ENCODE measurements at places on chromosomes 5 and 9. TPM values are rescaled to one million over a fixed set of nuclear protein-coding genes. Genes with fewer than 3 reads are reported as not detected.

GRCh38 chr5:43485406-43485805, 1.7 kb upstream of the TMEM267 start:
- peaks cover 20% of the 10 kb centered on the region for H3K4me1 ChIP-seq
- peak overlapping the region; percentile 92 for H3K27ac ChIP-seq
- no peaks in the 10 kb centered on the region for H3K36me3 ChIP-seq
- peak; percentile 27 for DNase-seq
- no peak overlapping the region for H3K4me3 ChIP-seq

DNA sequence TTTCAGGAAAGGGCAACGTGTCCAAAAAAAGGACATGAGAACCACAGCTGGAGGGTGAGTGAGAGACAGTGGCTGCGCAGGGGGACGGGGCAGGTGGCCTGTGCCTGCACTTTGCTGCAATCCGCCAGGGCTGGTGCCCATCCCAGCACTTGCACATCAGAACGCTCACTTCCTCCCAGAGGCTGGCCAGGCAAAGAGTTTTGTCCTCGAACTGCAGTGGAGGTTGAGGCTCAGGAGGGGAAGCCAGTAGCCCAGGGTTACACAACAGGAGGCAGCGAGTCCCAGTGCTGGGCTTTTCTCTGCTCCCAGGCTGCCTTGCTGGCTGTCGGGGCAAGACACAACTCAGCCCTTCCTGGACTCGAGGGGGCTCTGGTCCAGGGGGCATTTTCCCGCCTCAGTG, 33.1 kb downstream of the CRB2 start:
- H3K27me3 ChIP-seq, result no peaks in the 10 kb centered on the region
- H3K4me1 ChIP-seq, result no peaks in the 10 kb centered on the region
- no peaks in the 10 kb centered on the region for H3K36me3 ChIP-seq
- DNase-seq, result no peak

DNA sequence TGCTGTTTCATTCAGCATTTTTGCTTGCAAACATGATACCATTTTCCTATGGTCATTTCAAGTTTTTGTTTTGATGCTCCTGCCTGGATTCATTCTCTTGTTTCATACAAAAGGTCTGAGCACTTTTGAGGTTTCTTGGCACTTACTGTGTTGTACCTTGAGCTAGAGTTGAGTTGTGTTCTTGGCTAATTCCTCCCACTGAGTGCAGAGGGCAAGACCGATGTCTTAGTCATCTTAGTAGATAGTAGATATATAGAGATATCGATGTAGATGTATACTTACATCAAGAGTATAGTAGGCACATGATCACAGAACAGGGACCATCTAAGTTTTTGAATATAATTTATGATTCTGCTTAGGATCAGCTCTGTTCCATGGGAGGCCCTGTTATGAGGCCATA, 366.6 kb downstream of the OSTF1 start:
- no peaks in the 10 kb centered on the region for H3K4me1 ChIP-seq
- no peaks in the 10 kb centered on the region for H3K27me3 ChIP-seq

GRCh38 chr5:91443761-91444467, 60.8 kb upstream of the ARRDC3 start:
- no peaks in the 10 kb centered on the region for H3K4me1 ChIP-seq
- H3K4me3 ChIP-seq, result no peak overlapping the region
- no peaks in the 10 kb centered on the region for H3K27me3 ChIP-seq

DNA sequence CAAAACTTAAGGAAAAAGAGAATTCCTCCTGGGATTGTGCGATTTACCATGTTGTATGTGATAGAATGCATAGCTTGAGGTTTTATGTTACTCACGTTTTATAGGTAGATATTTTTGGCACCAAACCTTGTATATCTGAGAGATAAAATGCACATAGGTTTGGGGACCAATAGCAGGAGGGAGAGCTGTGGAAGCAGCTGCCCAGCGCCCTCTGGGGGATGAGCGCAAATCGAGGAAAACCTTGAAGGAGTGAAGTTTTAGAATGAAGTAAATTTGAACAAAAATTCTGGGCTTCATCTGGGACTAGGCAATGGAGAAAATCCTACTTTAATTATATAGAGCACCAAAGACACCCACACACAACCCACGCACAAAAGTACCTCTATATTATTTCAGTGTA, 197.0 kb downstream of the ADCY2 start:
- H3K36me3 ChIP-seq, result no peaks in the 10 kb centered on the region
- H3K27me3 ChIP-seq, result no peaks in the 10 kb centered on the region
- H3K4me3 ChIP-seq, result no peak overlapping the region
- H3K27ac ChIP-seq, result no peak overlapping the region

DNA sequence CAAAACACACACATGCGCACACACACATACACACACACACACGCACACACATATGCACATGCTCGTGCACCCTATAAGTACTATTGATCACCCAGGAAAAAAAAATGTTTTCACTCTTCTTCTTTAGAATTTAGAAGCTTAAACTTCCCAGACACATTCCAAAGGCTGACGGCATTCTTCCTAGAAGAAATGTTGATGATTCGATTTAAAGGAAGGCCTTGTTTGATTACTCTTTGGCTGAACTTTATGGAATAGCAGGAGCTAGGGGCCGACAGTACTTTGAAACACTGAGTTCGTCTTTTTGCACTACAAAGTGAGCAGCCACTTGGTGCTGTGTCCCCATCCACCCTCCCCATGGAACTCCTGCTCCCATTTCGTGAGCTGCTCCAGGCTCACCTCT, 113.2 kb downstream of the EGFLAM start:
- H3K27me3 ChIP-seq, result no peaks in the 10 kb centered on the region
- peaks cover 11% of the 10 kb centered on the region for H3K4me1 ChIP-seq
- DNase-seq, result no peak
- H3K27ac ChIP-seq, result no peak overlapping the region
- H3K4me3 ChIP-seq, result no peak overlapping the region
- H3K36me3 ChIP-seq, result no peaks in the 10 kb centered on the region

- DNase-seq, result no peak
- no peak overlapping the region for H3K4me3 ChIP-seq
- no peaks in the 10 kb centered on the region for H3K27me3 ChIP-seq
- H3K4me1 ChIP-seq, result no peaks in the 10 kb centered on the region
- no peaks in the 10 kb centered on the region for H3K36me3 ChIP-seq
Measured at GRCh38 chr5:83924171-83924570, 203.5 kb upstream of the HAPLN1 start.

DNA sequence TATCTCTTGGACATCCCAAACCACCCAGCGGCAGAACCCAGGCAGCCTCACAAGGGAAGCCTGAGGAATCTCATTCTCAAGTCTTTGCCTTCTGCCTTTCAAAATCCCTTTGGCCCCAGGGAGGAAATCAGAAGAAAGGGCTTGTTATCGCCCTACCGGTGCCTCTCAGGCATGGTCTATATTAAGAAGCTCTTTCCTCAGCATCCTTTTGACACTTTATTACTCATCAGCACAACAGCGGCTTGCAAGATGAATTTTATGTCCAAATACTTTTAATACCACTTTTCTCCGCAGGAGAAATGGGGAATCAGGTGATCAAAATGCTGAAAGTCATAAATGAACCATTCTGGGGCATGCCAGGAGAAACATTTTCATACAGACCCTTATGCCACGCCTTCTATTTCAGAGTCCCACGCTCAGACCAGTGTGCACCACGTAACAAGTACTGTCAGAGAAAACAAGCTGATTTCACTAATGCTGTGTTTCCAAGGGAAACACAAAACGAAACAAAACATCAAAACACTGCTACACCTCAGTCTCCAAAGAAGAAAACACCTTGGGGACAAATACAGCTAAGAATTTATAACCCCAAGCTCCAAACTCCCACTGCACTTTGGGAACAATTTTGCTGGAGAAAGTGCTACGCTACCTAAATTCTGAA, 30.0 kb downstream of the RAPGEF1 start:
- H3K36me3 ChIP-seq, result no peaks in the 10 kb centered on the region
- H3K27ac ChIP-seq, result peak overlapping the region; percentile 42
- no peak overlapping the region for H3K4me3 ChIP-seq
- no peaks in the 10 kb centered on the region for H3K27me3 ChIP-seq
- DNase-seq, result peak; percentile 15

DNA sequence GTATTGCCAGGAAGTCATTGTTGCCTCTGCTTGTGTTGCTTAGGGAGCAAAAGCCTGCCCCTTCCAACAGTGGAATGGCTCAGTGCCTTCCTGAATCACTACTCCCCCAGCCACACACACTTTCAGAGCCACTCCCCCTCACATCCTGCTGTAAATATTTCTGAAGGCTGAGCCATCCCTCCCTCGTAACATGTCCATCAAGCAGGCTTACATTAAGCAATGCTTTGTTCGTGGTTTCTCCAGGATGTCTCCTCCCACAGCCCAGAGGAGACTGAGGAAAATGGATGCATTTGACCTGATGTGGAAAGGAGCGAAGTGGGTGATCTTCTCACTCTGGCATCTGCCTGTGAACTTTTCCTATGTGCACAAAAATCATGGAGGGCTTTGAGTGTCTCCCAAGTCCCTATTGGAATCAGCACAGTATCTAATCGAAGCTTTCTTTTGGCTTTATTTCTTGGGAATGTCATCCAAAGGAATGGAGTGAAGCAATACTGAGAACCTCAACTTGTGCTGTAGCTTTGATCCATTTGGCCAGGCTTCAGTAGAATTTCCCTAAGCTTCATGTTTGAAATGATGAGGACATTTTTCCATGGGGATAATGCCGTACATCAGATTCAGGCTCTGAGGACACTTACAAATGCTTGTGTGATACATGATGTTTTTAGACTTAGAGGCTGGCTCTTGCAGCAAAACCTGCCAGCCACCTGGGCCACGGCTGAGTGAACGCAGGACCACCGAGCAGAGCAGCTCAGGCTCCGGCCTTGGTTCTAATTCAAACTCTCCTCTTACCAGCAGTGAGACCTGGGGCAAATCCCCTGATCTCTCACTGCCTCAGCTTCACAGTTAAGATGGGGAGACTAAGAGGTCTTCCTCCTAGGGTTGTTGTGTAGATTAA, 389.1 kb downstream of the ENC1 start:
- no peak overlapping the region for H3K4me3 ChIP-seq
- H3K4me1 ChIP-seq, result no peaks in the 10 kb centered on the region
- H3K27me3 ChIP-seq, result no peaks in the 10 kb centered on the region
- no peak for DNase-seq
- H3K27ac ChIP-seq, result no peak overlapping the region

GRCh38 chr5:14407746-14408175, 173.8 kb upstream of the OTULINL start:
- H3K36me3 ChIP-seq, result no peaks in the 10 kb centered on the region
- no peaks in the 10 kb centered on the region for H3K27me3 ChIP-seq
- peaks cover 6% of the 10 kb centered on the region for H3K4me1 ChIP-seq

DNA sequence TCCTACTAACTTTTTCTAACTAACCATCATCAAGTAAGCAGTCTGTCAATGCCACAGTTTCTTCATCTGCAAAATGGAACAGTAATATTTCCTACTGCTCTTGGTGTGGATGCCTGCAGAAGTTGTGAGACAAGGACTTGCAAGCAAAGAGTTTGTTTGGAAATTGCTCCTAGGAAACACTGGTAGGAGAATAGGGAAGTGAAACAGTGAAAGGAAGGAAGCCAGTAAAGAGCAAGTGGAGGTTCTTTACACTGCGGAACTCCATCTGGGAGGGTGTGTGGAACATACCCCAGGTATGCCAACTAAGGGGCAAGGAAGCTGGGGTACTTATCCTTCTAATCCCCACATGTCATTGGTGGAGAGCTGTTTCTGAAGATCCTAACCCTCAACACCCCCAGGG, 119.9 kb downstream of the FOXD1 start:
- H3K27ac ChIP-seq, result no peak overlapping the region
- DNase-seq, result no peak
- no peaks in the 10 kb centered on the region for H3K36me3 ChIP-seq
- H3K27me3 ChIP-seq, result no peaks in the 10 kb centered on the region
- H3K4me1 ChIP-seq, result no peaks in the 10 kb centered on the region
- no peak overlapping the region for H3K4me3 ChIP-seq

DNA sequence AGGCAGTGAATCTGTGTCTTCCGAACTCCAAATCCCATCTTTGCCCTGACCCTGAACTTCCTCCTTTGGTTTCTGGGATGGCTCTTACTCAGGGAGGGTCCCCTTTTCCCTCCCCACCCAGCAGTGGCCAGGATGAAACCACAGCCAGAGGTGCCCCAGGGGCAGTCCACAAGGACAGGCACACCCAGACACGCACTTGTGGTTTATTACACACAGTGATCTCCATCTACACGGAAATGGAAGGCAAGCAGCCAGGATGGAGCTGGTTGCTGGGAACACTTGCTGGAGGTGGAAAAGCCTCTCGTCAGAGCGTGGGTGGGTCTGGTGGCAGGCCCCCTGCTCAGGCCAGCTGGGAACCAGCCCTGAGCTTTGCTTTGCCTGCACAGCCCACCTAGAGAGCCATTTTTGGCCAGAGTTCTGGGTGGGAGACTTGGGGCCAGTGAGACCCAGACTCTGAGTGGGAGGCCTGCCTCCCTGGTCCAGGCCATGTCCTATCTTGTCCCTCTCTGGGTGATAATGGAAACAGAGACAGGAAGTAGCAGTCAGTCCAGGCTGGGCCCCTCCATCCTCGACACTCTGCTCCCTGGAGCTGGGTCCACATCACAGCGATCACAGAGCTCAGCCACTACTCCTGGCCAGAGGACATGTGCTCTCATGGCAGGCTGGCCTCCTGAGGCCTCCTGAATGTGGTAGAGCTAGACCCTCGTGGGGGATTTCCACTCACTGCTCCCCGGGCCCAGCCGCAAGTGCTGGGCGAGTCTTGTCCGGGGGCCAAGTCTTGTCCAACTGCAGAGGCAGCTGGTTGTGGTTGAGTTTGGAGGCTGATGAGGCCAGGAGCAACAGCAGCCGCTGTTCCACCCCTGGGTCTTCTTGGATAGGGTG, 5.1 kb upstream of the PHYKPL start:
- peak overlapping the region; percentile 64 for H3K27ac ChIP-seq
- H3K27me3 ChIP-seq, result no peaks in the 10 kb centered on the region
- DNase-seq, result no peak
- no peak overlapping the region for H3K4me3 ChIP-seq
- H3K36me3 ChIP-seq, result no peaks in the 10 kb centered on the region
- peaks cover 59% of the 10 kb centered on the region for H3K4me1 ChIP-seq

The PCDHGA2 gene
- 0.11 TPM for total RNA-seq

The SOHLH1 gene
- total RNA-seq, result not detected

The FAM13B gene
- 36.4 TPM for total RNA-seq

The RALGPS1 gene
- 6.1 TPM for total RNA-seq

The RNF208 gene
- 0.85 TPM for total RNA-seq

The PLPPR1 gene
- total RNA-seq, result not detected

The SLC25A2 gene
- 0.49 TPM for total RNA-seq
